ENCODE measurements at places on chromosomes 3 and 15.

- DNase-seq, result no peak
These were observed 23.9 kb downstream of the ATP1B3 start for GRCh38 chr3:141900343-141900742.

GRCh38 chr15:76840830-76841460 is 64.2 kb downstream of the SCAPER start:
- no peak for DNase-seq

GRCh38 chr3:104438706-104439105 is 928.0 kb upstream of the ALCAM start:
- DNase-seq, result no peak

GRCh38 chr3:43768381-43768973 is 77.7 kb downstream of the ABHD5 start:
- no peak for DNase-seq

- no peak for DNase-seq
These were observed 172.0 kb downstream of the RAB11A start for GRCh38 chr15:66041276-66041675.

GRCh38 chr3:38226273-38226672 is 39.3 kb upstream of the SLC22A13 start:
- no peak for DNase-seq

GRCh38 chr15:48564690-48565089 is 80.8 kb downstream of the FBN1 start:
- no peak for DNase-seq

- DNase-seq, result no peak
These were observed 64.1 kb downstream of the AAGAB start for GRCh38 chr15:67190326-67190725.

- no peak for DNase-seq
These were observed 34.2 kb downstream of the MYZAP start for GRCh38 chr15:57625703-57626448.

DNA sequence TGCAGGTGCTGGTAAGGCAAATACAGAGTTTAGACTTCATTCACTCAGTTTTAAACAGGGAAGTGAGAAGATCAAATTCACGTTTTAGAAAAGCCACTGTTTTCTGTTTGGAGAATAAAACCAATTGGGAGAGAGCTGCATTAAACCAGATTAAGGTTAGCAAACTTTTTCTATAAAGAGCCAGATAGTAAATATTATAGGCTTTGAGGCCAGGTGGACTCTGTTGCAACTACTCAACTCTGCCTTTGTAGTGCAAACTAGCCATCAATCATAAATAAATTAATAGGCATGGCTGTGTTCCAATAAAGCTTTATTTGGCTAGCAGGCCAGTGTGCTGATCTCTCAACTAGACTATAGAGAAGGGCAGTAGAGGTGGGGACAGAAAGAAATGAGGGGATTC is 33.5 kb downstream of the SUCLG2 start:
- no peak for DNase-seq

DNA sequence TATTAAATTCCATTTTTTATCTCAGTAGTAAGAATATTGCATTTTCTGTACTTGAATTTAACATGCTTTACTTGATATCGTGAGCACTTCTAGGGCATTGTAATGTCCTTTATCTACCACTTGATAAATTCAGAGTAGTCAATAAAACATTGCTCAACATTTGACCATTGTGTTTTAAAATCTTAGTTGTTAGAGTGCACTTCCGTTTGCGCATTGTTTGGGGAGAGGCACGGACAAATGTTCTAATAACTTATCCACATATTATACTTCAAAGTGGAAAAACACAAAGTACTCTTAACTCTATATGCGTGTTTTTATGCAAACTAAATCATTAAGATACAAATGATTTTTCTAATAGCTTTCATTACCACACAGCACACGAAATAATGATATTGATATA is 419 bp downstream of the FAM227B start:
- no peak for DNase-seq

- no peak for DNase-seq
These were observed 767.5 kb downstream of the CADM2 start for GRCh38 chr3:85726241-85726640.

GRCh38 chr3:51968883-51969678 is 1.8 kb upstream of the PCBP4 start:
- DNase-seq, result no peak

- no peak for DNase-seq
These were observed 336.7 kb upstream of the ZNF717 start for GRCh38 chr3:76122007-76122406.

DNA sequence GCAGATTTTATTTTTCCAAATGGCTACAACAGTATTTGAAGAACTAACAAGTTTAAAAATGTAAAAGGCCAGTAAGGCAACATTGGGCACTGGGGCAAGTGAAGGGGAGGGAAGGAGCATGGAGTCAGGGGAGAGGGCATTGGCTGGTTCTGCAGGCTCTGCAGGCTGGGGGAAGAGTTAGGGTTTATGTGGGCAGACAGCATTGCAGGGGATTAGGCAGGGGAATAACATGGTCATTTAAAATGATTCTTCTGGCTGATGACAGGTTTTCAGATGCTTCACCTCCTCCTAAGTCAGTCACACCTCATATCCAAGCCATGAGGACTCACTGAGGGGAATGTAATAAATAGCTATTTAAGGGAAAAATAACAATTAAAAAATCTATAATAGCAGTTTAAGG is 52.6 kb downstream of the BTD start:
- DNase-seq, result no peak

DNA sequence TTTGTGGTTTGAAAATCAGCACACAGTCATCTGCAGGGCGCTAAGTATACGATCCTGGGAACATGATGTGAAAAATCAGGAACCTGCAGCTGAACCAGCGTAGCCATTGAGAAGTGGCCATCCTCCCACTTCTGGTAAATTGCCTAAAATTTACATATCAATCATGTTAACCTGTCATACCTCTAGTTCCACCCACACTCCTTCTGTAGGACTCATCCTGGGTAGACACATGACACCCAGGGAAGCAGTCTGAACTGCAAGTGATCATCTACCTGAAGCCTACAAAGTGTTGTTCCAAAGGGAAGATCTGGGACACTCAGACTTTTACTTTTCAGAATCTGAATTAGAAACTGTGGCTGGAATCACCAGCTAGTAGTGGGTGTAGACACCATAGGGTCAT is 5.5 kb upstream of the PSMD6 start:
- DNase-seq, result no peak

DNA sequence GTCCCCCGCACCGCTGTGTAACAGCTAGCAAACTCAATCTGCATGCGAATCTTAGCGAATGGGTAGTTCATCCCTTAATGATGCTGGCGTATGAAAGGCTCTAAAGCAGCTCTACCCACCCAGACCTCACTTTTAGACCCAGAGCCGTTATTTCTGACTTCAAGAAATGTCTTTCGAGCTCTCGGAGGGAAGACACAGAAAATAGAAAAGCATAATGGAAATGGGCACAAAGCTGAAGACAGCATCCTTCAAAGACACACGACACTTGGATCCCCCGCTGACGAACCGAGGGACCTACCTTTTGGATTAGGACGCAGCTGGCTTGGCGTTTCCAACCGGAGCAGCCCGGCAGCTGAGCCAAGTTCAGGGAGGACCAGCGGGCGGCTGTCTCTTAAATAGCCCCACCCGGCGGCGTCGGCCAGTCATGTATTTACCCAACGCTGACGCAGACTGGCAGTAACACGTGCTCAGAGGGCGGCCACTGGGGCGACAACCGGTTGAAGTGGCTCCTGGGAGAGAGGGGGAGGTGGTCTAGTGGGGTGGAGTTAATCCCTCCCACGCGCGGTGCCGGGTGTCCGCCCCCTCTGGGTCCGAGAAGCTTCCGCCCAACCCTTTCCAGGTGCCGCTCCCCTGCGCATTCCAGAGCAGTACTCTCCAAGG is 1.5 kb downstream of the CCK start:
- no peak for DNase-seq

GRCh38 chr3:186487819-186488218 is 56.4 kb downstream of the CRYGS start:
- no peak for DNase-seq

- DNase-seq, result no peak
These were observed 134.2 kb downstream of the WNT7A start for GRCh38 chr3:13745636-13746035.

- peak; percentile 40 for DNase-seq
These were observed 43.6 kb downstream of the RLBP1 start for GRCh38 chr15:89177633-89178306.

DNA sequence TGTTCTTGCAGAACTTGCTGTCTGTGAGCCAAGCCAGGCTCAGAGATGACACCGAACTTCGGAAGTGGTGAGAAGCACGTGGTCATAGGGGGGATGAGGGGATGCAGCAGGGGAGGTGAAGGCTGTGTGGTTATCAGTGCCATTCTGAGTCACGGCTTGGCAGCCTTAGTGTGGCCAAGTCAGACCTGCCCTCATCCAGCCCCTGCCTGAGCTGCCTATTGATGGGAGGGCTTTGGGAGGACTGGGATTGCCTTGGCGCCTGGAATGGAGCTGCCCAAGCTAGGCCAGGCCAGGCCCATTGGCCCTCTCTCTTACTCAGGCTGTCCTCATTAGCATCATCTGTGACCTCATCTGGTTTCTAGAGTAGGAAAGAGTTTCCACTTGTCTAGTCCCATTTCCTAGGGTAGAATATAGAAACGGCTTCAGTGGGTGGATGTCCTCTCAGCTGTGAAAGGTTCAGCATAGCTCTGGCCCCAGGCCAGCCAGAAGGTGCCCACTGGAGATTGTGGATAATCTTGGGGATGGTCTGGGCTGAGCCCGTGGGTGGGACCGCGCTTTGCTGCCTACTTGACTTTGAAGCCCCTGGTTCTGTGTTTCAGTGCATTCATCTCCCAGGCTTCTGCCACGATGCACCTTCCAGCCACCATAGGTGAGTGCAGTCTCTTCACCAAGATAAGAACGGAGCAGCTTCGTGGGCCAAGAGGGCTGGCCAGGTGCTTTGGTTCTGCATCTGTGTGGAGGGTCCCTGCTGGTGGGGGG is 7.2 kb downstream of the FAH start:
- no peak for DNase-seq

DNA sequence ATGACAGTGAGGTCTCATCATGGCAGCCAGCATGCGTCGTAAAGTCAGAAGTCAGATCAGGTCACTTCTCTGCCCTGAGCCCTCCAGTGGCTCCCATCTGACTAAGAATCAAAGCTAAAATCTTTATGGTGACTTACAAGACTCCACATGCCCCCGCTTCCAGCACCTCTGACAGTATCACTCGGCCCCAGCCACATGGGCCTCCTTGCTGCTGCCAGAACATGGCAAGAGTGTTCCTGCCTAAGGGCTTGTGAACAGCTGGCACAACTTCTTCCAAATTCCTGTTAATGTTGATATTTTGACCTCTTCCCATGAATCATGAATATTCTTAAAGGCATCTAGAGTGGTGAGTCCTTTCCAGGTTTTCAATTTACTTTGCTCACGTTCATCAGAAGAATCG is 20.5 kb downstream of the POLR2M start:
- DNase-seq, result no peak

DNA sequence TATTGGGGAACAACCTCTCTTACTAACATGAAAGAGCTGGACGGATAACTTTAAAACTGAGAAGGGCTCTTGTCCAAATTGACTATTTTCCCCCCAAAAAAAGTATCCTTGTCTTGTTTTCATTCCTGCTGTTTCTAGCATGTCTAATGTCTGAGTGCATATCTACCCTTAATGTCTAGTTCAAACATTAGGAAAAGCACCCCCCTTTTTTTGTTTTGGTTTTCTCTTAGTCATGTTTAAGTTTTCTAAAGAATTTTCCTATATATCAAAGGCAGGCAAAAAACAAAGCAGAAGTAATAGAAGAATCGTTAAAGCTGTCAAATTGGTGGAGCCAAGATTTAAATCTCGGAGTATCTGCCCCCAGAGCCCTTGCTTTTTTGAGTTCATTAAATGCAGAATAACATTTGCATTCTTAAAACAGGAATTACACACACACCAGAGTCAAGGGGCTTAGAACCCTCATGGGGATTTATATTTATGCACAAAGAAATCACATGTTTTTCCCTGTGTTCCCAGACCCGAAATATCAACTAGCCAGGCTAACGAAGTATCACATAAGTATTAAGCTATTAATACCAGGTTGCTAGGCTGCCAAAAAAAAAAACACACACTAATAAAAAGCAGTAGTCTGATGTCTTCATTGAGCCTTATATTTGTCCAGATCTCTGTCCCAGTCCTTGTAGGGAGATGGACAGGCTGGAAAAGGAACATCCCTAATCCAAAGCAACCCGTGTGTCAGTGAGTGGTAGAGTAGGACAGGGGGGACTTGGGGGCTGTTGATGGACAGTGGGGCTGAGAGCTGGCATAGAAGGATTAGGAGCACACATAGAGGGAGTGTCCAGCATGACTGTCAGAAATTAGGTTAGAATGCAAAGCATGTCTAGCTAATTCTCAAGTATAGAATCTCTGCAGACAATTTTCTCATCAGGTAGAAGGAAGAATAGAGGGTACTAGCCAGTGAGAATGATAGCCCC is 103.6 kb upstream of the BFSP2 start:
- DNase-seq, result no peak

GRCh38 chr3:23840521-23840920 is 34.8 kb downstream of the UBE2E1 start:
- no peak for DNase-seq

DNA sequence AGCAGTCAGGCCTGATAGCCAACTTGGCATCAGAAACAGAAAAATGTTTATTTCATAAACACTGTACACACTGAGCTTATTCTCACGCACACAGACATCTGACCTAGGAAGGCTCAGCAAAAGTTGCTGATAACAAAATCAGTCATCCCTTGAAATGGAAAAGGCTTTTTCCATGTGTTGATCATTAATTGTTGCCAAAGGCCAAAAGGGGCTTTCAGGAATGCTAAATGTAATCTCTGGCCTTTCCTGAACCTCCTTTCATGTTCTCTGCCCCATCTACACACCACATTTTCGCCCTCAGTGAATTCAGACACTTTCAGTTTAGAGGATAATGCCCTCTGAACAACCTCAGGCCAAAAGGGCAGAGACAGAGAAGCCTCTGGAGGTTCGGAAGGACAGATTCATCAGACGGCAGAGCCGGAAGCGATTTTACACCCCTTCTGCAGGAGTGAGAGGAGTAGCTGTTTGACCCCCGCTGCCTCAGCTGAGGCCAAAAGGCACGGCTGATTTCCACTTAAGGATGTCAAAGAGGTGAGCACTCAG is 14.5 kb downstream of the RTP4 start:
- no peak for DNase-seq

DNA sequence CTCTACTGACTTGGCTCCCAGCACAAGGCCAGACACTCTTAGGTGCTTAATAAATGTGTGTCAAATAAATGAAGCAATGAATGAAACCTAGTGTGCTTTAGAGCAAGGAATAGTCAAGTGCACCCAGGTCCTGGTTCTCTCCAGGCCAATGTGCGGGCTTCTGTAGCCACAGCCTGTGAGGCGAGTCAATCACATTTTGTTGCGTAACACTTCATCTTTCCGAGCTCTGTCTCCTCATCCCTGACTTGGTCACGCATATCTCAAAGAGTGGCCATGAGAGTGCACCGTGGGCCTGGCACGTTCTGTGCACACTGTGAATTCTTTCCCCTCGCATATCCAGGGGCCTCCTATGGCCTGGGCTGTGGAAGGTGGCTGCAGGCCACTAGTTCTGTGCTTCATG is 11.4 kb upstream of the SH3GL3 start:
- no peak for DNase-seq

- no peak for DNase-seq
These were observed 57.4 kb downstream of the CPA3 start for GRCh38 chr3:148922467-148922866.

Measured in GM18507 (cell line).